Left hindlimb (tissue), 1 donor: ENCODE measurements at places on chromosomes 2 and 18.
A peak's percentile ranks its signal among the peaks of the same experiment; 100 is the strongest.

DNA sequence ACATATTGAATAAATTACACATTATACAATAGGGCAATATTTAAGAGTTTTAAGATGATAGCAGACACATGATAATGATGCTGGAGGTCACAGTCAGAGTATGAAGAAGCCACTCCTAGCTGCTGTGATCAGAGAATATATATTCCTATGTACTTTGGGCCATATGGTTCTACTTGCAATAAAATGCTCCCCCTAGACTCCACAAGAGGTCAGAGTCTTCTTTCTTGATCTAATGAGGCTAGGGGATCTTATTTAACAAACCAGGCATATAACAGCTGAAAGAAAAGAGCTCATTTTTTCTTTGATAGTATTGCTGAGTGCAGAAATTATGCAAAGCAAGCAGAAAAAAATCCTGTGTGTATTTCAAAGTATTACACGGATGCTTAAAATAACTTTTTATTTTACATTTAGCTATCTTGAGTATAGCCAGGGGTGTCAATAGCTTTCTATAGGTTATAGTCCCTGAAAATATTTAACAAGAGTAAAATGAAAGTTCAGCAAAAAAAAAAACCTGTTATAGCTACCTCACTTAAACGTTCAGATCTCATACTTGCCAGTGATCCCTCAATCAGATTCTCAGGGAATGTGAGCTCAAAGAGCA, 748.7 kb upstream of the CHAC2 start:
- no peak for DNase-seq

DNA sequence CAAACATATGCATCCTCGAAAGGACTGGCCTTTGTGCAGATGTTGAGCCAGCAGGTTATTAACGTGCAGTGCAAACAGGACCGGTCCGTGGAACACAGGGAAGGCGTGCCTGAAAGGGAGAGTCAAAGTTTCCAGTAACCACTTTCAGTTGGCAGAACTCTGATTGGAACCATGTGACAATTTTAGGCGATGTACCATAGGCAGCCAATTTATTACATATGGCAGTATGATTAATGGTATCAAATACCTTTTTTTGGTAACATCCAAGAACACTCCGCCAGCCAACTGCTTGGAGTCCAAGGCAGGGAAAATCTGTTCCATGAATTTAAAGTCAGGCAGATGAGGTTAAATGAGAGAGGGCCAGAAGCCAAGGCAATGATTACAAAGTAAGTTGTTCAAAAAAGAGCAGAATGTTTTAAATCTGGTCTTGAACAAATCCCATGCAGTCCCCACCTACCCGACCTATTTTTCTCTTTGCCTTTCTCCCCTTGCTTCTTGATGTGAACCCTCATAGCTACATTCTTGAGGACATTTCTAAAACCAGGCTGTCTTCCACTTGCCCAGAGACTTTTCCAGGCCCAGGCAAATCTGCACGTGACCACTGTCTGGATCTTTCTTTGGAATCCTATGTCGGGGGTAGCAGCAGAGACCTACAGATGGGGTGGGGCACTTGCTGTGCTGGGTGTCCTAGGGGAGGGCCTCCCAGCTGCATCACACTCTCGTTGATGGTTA, 351.7 kb downstream of the HRH4 start:
- peak; percentile 78 for DNase-seq

GRCh38 chr2:234330902-234331301, 166.0 kb downstream of the ARL4C start:
- no peak for DNase-seq

DNA sequence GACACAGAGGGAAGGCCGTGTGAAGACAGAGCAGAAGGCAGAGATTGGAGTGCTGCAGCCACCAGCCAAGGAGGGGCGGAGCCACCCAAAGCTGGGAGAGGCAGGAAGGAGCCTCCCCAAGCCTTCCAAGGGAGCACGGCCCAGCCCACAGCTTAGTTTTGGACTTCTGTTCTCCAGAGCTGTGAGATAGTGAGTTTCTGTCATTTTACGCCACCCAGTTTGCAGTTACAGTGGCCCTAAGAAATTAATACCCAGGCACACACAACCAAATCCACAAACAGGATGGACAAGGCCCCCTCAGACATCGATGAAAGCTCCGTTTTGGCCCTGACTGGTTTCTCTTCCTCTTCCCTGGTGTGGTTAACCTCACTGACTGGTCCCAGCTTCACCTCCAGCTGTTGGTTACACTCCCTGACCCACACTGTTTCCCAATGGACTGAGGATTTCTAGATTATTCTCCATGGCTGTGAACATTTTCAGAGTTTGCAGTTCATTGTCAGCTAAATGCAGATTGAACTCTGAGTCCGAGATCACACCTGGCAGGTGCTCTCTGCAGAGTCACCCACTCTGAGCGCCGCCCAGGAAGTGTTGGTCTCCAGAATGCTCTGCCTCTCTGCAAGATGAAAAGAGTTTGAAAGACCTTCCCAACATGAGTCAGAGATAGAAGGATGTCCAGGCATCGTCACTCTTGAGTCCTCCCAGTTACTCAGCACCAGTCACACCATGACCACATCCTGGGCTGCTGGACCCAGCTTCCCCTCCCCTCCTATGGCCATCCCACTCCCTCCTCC, 100.2 kb downstream of the TWIST2 start:
- peak; percentile 40 for DNase-seq

DNA sequence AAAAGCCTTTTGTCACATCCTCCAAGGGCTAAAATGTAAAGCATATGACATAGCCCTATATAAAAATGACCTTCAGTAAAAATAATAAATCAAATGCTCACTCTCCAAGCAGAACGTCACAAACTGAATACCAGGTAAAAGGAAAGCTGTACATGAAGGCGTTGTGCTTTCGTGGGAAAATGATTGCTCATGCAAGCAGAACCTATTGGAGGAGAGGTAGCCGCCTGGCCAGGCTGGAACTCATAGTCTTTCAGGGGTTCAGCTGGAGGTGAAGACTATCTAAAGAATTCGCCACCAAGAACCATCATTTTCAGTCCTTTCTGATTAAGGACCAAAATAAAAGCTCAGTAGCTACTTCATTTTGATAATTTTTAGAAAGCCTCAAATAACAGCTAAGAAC, 44.7 kb downstream of the ANKRD44 start:
- no peak for DNase-seq

- DNase-seq = no peak
Observed at GRCh38 chr2:108616751-108617161, 82.5 kb downstream of the LIMS1 start.

GRCh38 chr2:203201426-203201825, 37.4 kb upstream of the CYP20A1 start:
- no peak for DNase-seq

DNA sequence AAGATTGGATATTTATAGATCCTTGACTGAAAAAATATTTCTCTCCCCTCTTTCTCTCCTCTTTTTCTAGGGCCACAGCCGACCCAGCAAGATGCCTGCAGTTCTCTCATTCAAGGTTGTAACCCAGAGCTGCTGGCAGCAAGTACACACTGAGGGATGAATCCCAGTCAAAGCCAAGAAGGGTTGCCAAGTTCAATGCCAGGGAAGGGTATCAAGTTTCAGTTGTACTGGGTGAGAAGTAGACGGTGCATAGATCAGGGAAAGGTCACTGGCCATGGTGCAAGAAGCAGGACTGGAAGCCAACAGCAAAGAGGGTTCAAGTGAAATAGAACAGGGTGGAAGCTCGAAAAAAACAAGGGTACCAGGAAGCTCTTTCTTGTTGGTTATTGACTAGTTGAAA, 170.2 kb downstream of the NRP2 start:
- no peak for DNase-seq

DNA sequence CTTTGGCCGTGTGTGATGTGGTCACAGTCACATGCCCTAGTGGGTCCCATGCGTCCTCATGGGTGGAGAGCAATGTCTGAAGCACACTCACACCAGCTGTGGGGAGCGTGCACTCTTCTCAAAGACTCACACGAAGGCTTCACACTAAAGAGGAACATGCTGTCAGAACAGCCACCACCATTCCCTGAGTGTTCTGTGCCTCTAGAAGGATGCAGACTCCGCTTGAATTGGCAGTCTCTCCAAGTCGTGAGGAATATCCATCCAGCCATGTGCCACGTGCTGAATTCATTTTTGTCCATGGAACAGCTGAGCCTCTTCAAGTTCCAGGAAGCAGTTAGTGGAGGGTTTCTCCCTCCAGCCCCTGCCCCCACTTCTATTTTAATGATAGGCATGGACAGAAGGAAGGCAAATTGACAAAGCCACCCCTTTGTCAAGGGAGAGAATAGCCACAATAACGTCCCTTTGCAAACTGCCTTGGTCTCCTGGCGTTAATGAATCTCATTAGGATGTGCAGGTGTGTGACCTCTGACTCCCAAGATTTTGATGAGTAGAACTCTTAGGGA, 464.3 kb upstream of the ID2 start:
- DNase-seq = no peak

DNA sequence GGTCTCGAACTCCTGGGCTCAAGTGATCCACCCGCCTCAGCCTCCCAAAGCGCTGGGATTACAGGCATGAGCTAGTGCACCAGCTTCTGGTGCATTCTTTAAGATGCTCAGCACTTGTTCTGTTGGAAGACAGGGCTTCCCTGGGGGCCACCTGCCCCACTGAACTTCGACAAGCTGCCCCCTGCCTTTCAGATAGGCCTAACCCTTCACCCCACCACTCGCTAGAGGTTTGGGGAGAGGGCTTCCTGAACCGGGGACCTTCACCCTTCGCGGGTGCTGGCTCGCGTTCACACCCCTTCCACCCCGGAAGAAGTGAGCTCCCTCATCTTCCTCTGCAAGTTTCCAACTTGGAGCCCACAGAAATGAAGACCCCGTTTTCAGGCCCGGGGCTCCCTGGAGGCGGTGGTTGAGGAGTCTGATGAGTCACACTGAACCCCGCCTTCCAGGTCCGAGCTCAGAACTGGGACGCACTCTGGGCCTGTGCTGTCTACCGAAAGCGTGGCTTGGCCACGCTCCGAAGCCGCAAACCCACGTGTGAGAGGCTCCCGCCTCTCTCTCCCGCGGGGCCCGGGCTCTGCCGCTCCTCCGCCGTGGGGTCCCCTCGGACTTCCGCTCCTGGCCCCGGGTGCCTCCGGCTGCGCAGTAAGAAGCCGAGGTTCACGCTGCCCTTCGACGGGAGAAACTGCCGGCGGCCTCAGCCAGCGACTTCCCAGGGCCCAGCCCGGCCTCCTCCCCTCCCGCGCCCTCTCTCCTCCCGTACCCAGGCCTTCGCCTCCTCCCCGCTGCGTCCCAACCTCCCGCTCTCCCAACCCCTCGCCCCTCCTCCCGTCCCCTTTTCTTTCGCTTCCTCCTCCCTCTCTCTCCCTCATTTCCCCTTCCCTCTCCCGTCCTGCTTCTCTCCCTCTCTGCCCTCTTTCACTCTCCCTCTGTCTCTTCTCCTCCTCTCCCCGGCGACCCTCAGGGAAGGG, 47.5 kb upstream of the SP3 start:
- peak; percentile 90 for DNase-seq

GRCh38 chr2:211344289-211344688, 787.9 kb downstream of the CPS1 start:
- DNase-seq = no peak

DNA sequence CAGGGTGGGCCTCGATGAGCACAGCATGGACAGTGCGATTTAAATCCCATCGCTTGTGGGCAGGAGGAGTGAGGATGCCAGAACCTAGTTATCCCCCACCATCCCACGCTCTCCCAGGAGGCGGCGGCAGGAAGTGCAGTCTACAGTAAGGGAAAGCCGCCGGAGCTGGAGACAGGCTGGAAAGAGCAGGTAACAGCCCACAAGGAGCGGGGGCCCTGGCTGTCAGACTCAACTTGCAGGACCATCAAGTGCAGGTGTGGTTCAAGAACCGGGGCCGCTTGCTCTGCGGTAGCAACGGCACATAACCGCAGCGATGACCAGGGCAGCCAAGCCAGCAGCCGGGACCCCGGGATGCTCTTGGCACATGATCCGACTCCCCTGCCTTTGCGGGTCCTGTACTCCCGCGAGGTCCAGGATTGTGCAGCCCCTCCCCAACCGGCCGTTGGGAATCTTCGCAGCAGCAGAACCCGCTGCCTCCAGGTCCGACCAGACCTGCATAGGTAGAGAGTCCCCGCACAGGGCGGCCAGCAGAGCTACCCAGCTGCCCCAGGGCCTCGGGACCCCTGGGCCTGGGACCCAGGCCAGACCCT, 82.1 kb downstream of the BIN1 start:
- no peak for DNase-seq

GRCh38 chr18:9536354-9537152, 61.2 kb downstream of the RALBP1 start:
- no peak for DNase-seq

GRCh38 chr2:168700615-168701245, 101.7 kb upstream of the NOSTRIN start:
- DNase-seq = no peak

- DNase-seq = no peak
Observed at GRCh38 chr2:160562730-160563129, 69.1 kb upstream of the RBMS1 start.

DNA sequence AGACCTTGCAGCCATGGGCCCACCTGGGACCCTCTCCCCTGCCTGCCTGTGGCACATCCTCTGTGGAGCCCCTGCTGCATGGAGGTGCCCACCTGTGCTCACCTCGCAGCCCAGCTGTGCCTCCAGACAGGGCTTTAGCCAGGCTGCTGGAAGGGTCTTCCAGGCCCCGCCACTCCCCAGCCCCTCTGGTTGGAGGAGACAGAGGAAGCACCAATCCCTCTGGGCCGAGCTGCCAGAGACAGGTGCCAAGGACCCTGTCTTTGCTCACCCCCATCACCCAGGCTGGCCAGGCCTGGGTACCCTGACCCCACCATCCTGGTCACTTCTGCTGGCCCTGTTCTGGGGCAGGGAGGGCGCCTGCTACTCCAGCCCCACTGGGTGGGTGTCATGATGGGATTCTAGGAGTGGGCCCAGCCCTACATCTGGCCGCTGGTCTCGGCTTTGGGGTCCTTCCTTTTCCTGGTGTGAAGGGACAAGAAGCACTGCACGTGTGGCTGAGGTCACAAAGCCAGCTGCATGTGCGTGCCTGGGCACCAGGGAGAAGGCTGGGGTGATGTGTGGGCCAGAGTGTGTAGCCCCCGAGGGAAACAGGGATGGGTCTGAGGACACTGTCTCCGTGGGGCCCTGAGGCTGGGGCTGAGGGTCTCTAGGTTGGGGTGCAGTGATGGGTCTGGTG, 9.3 kb upstream of the NEU4 start:
- DNase-seq = no peak

DNA sequence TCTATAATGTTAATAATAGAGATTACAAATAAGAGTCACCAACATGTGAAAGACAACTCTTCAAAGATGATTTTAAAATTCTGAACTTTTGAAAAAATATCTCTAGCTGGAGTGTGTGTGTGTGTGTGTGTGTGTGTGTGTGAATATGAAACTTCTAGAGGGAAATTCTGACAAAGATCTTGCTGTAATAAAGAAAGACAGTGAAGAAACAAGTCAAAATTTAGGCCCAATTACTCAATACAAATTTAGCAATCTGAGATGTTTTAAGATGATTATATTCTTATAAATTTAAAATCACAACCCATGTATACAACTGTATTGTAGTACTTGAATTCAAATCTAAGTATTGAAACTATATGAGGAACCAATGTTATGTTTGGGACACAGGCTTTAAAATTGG, 57.2 kb upstream of the UGP2 start:
- no peak for DNase-seq

GRCh38 chr2:16755442-16755841, 89.8 kb upstream of the CYRIA start:
- DNase-seq = peak; percentile 56

GRCh38 chr2:64474121-64474571, 20.2 kb downstream of the LGALSL start:
- no peak for DNase-seq
